Stimulated activated CD4-positive, alpha-beta T cell treated with anti-CD3 and anti-CD28 coated beads, TNF-alpha, amount 100 ng/mL, for 48 hours (primary cell): ENCODE measurements at places on chromosomes 11 and 22.

- DNase-seq, result no peak
These were observed 10.3 kb upstream of the GAS2 start for GRCh38 chr11:22656130-22656529.

DNA sequence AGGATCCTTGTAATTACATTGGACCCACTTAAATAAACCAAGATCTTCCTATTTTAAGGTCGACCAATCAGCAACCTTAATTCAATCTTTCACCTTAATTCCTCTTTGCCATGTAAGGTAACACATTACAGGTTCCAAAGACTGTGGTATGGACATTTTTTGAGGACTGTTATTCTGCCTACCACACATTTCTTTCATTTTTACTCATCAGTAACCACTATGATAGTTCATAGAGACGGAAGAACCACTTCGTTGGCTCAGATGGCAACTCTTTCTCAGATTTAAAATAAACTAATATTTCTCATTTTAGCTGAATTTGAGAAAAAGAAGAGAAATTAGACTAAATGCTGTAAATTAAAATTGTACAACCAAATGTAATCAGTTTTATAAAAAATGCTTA, 96.3 kb downstream of the PAX6 start:
- DNase-seq, result no peak

DNA sequence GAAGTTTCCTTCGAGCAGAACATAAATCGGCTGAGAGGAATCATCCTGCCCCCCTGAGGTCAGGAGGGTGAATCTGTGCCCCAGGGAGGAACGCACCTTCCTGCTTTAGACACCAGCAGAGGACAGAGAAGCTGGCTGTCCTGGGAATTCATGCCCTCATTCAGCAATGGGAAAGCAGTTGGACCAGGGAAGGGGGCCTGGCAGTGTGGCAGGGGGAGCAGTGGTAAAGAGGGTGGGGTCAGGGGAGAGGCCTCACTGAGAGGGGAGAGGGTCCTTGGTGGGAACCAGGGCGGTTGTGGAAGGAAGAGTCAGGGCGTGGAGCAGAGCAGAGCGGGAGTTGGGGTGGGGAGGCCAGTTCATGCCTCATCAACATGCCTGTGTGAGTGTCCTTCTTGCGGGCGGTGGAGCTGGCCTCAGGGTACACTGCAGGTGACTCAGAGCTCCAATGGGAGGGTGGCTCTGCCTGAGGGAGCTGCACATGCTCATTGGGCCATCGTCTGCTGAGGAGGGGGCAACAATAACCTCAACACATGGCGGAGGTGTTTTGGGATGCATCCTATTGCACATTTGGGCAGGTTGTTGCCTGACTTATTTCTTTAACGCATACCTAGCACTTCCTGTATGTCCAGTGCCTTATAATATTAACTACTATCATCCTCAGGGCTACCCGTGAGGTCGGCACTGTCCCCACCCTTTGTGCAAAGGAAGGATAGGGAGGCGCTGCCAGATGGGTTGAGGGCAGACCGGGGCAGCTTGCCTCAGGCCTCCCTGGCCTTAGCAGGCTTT, 23.2 kb downstream of the MED15 start:
- DNase-seq, result no peak

DNA sequence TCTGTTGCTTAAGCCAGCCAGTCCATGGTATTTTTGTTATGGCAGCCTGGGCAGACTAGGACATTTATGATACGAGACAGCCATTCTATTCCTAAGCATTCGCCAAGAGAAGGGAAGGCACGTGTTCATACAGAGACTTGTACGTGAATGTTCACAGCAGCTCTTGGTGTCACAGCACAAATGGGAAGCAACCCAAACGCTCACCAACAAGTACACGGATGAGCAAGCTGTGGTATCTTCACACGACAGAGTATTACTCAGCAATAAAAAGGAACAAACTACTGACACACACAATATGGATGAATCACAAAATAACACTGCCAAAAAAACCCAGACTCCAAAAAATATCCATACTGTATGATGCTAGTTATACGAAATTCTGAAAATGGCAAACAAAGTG, 85.1 kb downstream of the PHF21B start:
- no peak for DNase-seq

DNA sequence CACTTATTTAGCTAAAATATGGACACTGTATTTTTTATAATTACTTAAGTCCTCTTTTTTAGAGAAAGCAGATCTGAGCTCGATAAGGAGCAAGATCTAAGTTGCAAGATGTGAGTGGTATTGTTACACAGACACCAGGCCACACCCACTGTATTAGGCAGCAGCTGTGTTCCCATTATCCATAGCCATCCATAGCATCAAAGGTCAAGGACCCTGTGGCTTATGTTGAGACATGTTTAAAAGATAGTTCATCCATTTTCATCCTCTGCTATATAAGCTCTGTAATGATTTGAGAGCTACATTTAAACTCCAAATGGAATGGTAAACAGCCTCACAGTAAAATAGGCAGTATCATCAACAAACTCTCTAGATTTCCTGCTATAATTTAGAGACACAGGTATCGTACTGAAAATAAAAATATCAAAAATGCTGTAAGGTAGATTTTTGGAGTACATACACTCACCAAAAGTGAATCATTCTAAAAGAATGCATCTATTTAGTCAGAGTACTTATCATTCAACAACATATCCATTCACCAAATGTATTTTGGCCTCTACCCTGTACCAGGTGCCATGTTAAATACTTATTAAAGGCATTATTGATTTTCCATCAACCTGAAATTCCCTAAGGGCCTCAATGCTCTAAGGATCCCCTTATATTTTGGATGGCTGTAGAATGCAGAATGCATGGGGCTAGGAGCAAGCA, 574.0 kb downstream of the LRRC4C start:
- DNase-seq, result no peak
